Endothelial cell of umbilical vein (primary cell): ENCODE measurements at places on chromosomes 4 and X.
A peak's percentile ranks its signal among the peaks of the same experiment; 100 is the strongest.

DNA sequence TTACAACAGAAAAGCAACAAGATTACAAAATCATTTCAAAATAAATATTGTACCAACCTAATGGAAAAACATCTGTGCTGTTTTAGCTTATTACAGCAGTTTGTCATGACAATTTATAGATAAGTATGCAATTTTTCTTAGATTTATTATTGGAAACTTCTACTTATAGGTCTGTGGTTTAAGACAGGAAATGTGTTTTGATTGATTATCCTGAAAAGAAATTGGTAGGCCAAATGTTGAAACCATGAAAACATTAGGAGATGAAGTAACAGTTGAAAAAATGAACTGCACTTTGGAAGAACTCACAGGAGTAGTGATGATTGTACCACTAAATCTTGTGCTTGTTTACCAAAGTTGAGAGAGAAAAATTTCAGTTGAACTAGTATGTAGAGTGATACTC is 162.2 kb upstream of the GIMD1 start:
- peaks cover 20% of the 10 kb centered on the region for H3K4me1 ChIP-seq
- H3K36me3 ChIP-seq: no peaks in the 10 kb centered on the region
- no peaks in the 10 kb centered on the region for H3K27me3 ChIP-seq

GRCh38 chr4:78520808-78521226 is 30.8 kb upstream of the ANXA3 start:
- no peaks in the 10 kb centered on the region for H3K36me3 ChIP-seq
- no peaks in the 10 kb centered on the region for H3K27me3 ChIP-seq
- no peak for DNase-seq
- no peak overlapping the region for H3K4me3 ChIP-seq
- no peak overlapping the region for H3K27ac ChIP-seq

DNA sequence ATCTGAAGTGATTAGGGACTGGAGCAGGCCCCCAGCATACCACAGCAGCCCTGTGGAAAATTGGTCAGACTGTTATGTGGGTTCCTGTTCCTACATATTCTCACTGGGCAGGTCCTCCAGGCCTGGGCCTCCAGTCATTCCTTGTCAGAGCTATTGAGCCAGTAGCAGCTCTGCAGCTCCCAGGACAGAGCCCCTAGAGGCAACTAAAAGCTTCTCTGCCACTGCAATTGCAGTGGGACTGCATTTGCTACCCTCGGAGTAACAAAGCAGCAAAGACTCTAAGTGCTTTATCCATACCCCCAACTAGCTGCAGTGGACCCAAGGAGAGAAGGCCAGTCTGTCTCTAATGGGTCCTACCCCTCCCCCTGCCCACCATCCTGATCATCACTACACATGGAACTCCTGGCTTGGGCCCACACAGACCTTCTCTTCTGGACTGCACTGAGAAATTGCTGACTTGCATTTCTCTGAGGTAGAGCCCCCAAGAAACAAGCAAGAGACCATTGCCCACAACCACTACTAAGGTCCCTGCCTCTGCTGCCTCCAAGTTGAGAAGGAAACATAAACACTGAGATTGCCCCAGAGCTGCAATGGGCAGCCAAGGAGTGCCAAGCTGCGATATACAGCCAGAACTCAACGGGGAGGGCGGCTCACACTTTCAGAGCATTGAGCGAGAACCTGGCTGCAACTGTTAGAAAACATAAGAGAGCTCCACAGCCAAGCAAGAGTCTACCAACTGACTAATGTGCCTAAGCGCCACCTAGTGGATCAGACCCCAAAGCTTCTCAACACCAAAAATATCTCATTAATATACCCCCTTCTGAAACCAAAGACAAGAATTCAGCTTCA is 738.7 kb upstream of the NDST4 start:
- DNase-seq: no peak
- H3K4me3 ChIP-seq: no peak overlapping the region
- H3K27me3 ChIP-seq: no peaks in the 10 kb centered on the region
- H3K36me3 ChIP-seq: no peaks in the 10 kb centered on the region
- H3K27ac ChIP-seq: no peak overlapping the region

GRCh38 chr4:169971456-169972015 is 54.7 kb downstream of the MFAP3L start:
- no peaks in the 10 kb centered on the region for H3K36me3 ChIP-seq
- no peaks in the 10 kb centered on the region for H3K27me3 ChIP-seq
- DNase-seq: no peak
- H3K27ac ChIP-seq: no peak overlapping the region
- H3K4me1 ChIP-seq: no peaks in the 10 kb centered on the region
- no peak overlapping the region for H3K4me3 ChIP-seq

- no peaks in the 10 kb centered on the region for H3K36me3 ChIP-seq
- DNase-seq: no peak
- no peak overlapping the region for H3K27ac ChIP-seq
Observed at GRCh38 chr4:7396186-7396910, 38.4 kb downstream of the PSAPL1 start.

- H3K36me3 ChIP-seq: no peaks in the 10 kb centered on the region
- H3K4me1 ChIP-seq: peaks cover 14% of the 10 kb centered on the region
- no peaks in the 10 kb centered on the region for H3K27me3 ChIP-seq
- no peak overlapping the region for H3K4me3 ChIP-seq
- peak overlapping the region; percentile 63 for H3K27ac ChIP-seq
- DNase-seq: peak; percentile 78
Observed at GRCh38 chr4:40672528-40673522, 43.2 kb upstream of the RBM47 start.

DNA sequence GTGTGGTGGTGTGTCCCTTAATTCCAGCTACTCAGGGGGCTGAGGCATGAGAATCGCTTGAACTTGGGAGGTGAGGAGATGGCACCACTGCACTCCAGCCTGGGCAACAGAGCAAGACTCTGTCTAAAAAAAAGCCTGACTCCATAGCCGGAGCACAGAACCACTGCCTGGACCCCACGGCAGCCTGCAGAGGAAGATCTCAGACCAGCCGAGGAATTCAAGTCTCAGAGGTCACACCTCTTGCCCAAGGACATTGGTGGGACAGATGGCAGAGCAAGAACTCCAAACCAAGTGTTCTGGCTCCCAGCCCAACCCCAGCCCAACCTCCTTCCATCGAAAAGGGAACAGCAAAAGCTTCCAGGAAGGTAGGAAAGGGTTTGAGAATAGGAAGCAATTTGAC is 70.8 kb downstream of the SMIM20 start:
- no peak for DNase-seq
- H3K27me3 ChIP-seq: peaks cover 3% of the 10 kb centered on the region
- no peak overlapping the region for H3K4me3 ChIP-seq
- H3K36me3 ChIP-seq: no peaks in the 10 kb centered on the region

- peaks cover under 1% of the 10 kb centered on the region for H3K4me1 ChIP-seq
- H3K27me3 ChIP-seq: peaks cover 1% of the 10 kb centered on the region
- DNase-seq: no peak
Observed at GRCh38 chr4:2768921-2769336, 12.8 kb upstream of the TNIP2 start.

DNA sequence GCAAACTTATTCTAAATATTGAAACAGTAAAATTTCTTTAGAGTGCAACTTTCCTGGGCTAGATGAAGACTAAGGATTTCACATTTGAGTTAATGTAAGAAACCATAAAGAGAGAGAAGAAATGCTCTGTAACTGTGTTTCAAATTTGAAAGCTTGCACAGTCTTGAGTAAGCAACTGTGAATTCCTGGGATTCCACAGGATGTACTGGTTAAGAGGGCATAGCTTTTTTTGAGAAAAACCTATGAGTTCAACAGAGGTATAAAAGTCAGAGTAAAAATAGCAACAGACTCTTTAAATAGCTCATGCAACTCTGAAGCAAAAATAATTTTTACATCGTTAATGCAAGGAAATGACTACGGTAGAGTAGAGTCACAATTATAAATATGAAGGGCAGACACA is 25.5 kb downstream of the ZNF330 start:
- no peak overlapping the region for H3K4me3 ChIP-seq
- no peaks in the 10 kb centered on the region for H3K36me3 ChIP-seq
- no peaks in the 10 kb centered on the region for H3K27me3 ChIP-seq
- peak; percentile 13 for DNase-seq
- no peak overlapping the region for H3K27ac ChIP-seq

GRCh38 chr4:153495480-153496193 is 29.5 kb downstream of the TMEM131L start:
- H3K27me3 ChIP-seq: no peaks in the 10 kb centered on the region
- no peak for DNase-seq
- no peak overlapping the region for H3K27ac ChIP-seq
- H3K36me3 ChIP-seq: no peaks in the 10 kb centered on the region

- DNase-seq: no peak
- H3K27me3 ChIP-seq: no peaks in the 10 kb centered on the region
- H3K4me3 ChIP-seq: no peak overlapping the region
- no peak overlapping the region for H3K27ac ChIP-seq
Observed at GRCh38 chrX:9221781-9222180, 187.9 kb upstream of the FAM9B start.

GRCh38 chrX:32530802-32531403 is 680.4 kb downstream of the DMD start:
- H3K4me3 ChIP-seq: no peak overlapping the region
- DNase-seq: peak; percentile 50
- H3K4me1 ChIP-seq: no peaks in the 10 kb centered on the region
- no peaks in the 10 kb centered on the region for H3K27me3 ChIP-seq
- H3K36me3 ChIP-seq: no peaks in the 10 kb centered on the region
